NCI-H1417 treated with DMSO at 0.1 percent for 48 hours (cell line): ENCODE measurements at places on chromosomes 5 and 9.

GRCh38 chr9:89755821-89756220, 151.0 kb downstream of the GADD45G start:
- no peak for DNase-seq

- DNase-seq: no peak
Measured at GRCh38 chr5:66718374-66719002, 122.3 kb downstream of the MAST4 start.

GRCh38 chr9:22134390-22134789, 125.3 kb upstream of the CDKN2B start:
- DNase-seq: no peak

DNA sequence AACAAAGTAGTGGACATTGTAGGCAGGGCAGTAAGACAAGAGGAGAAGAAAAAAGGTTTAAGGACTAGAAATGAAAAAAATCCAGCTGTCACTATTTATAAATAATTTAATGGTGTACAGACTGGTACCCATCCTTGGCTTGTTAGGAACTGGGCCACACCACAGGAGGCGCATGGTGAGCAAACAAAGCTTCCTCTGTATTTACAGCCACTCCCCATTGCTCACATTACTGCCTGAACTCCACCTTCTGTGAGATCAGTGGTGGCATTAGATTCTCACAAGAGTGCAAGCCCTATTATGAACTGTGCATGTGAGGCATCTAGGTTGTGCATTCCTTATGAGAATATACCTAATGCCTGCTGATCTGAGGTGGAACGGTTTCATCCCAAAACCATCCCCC, 62.6 kb upstream of the DMAC1 start:
- no peak for DNase-seq

GRCh38 chr5:39898731-39899130, 474.0 kb upstream of the DAB2 start:
- no peak for DNase-seq

- DNase-seq: no peak
Measured at GRCh38 chr5:36418152-36418979, 116.7 kb upstream of the RANBP3L start.

DNA sequence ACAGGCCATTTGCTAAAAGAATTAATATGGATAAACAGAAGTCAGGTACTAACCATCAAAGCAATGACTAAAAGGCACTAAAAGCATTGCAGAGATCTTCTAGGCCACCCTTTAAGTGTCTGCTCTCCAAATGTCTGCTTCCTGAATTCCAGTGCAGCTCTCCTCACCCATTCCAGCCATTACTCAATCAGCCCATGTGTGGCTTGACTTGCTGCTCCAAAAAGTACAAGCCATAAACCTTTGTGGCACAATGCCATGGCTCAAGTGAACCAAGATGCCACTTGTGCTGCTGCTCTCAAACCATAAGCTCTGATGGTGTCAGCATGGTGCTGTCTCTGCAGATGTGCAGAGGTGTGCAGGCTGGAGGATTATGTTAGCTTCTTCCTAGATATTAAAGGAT, 290.2 kb upstream of the POU5F2 start:
- DNase-seq: no peak

DNA sequence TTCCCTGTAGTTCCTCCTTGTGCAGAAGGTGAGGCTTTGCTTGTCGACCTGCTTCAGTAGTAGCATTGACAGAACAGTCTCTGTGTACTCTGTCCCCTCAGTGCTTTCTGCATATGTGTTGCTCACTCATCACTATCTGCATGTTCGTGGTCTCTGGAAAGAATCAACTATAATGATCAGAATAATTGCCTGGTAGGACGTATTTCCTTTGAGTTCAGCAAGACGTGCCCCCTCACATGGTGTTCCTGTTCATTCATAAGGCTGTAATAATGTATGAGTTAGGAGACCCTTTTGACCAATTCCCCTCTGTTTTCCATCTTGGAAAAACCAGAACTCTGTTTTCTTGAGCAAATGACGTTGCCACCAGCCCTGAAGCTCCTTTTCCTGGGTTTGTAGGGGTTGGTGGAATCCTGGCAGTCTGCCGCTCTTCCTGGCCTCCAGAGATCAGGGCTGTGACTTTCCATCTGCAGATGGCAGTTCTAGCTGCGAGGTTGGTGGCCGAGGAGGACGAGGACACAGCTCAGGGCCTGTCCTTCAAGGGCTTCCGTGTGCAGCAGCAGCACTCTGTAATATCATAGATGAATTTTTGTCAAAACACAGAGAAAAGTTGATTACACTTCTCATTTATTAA, 61.9 kb downstream of the EXOSC2 start:
- DNase-seq: no peak
